SW 1271 (cell line): ENCODE measurements at places on chromosomes 11 and 22.

DNA sequence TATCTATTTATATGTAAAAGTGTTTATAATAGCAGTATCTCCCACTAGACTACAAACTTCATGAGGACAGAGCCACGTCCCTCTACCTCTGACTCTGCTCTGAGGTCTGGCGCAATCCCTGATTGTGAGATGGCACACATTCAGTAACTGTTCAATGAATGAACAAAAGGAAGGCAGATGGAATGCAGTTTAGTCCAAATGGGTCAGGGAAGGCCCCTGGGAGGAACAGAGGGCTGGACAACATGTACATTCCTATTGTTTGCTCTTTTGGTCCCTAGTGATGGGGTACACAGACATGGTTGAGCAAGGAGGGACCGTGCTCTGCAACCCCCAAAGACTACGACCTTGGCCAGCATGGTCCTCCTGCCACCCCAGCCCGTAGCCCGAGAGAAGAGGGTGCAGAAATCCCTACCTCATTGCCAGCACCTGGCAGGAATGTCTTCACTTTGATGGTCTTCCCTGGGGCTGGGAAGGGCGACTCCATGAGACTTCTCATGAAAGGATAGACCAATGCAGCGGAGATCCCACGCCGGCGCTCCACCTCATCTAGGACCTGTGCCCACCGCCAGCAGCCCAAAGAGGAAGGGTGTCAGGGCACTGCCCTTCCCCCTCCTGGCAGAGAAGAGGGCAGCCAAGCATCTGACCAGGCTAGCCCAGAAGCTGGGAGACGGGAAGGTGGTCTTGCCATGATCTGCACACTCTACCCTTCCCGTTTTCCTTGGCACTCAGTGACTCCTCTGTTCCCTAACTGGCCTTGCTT is 24.3 kb downstream of the RPL27A start:
- DNase-seq = no peak

- DNase-seq = no peak
Measured at GRCh38 chr11:12792018-12792417, 117.8 kb downstream of the TEAD1 start.

- no peak for DNase-seq
Measured at GRCh38 chr11:103528596-103528995, 419.4 kb downstream of the DYNC2H1 start.

DNA sequence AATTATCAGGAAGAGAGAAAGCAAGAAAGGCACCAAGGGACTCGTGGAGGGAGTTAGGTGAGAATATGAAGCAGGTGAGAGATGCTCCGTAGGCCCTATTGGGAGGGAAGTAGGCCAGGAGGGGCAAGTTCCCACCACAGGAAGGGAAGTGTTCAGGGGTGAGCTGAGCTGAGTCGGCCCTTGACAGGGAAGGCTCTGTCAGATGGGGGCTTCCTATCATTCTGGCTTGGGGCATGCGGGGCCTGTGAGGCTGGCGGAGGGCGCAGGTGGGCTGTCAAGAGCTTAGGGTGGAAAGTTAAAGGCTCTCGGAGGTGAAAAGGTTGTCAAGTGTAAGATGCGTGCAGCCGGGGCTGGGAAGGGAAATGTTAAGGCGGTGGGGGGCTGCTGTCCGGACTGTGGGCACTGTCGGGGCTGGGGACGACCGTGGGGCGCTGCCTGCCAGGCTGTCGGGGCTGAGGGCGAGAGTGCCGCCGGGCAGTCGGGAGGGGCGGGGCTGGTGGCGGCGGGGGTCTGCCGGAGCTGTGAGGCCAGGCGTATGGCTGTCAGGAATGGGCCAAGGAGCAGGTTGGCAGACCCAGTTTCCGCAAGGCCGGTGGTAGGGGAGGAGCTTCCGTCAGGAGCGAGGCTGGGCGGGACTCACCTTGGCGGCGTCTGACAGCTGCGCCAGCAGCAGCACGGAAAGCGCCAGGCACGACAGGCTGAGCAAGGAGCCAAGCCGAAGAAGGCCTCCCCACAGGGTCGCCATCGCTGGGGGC is 496 bp downstream of the TMEM9B start:
- peak; percentile 42 for DNase-seq

GRCh38 chr22:41078931-41079330 is 13.5 kb upstream of the EP300 start:
- no peak for DNase-seq

- DNase-seq = no peak
Measured at GRCh38 chr11:5846701-5847100, 5.0 kb upstream of the OR52E6 start.

- no peak for DNase-seq
Measured at GRCh38 chr11:74559110-74559933, 33.1 kb upstream of the POLD3 start.

DNA sequence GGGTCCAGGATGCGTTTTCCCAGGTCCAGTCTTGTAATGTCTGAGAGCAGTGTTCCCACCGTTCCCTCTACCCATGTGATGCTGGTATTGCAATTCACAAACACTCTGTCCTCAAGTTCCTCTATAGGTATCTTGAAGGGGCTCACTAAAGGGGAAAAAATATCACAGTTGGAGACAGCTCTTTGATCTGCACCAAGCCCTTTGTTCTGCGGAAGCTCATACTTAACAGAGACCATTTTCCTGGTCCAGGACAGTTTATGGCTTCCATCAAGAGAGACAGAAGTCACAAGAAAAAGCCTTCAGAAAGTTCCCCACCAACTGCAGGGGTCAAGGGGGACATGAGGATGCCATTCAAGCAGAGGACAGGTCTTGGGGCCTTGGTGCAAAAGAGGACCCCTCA is 2.1 kb downstream of the CD3D start:
- no peak for DNase-seq

DNA sequence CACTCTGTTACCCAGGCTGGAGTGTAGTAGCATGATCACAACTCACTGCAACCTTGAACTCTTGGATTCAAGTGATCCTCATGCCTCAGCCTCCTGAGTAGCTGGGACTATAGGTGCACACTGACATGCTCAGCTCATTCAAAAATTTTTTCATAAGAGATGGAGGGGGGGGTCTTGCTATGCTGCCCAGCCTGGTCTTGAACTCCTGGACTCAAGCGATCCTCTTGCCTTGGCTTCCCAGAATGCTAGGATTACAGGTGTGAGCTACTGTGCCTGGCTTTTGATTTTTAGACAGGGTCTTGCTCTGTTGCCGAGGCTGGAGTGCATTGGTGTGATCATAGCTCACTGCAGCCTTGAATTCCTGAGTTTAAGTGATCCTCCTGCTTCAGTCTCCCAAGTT is 14.0 kb downstream of the PRAME start:
- DNase-seq = no peak

DNA sequence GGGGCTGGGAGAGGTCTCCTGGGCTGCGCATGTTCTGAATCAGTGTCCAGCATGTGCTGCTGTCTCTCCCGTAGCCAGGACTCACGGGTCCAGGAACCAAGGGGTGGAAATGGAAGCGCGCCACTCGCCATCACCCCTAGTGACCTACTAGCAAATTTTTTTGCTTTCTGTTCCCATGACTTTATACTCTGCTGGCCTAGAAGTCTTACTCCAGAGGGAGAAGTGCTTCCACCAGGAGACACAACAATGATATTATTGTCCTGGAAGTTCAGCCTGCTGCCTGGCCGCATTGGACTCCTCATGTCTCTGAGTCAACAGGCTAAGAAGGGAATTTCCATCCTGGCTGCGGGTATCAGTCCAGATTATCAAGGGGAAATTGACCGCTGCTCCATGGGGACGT is 729.7 kb downstream of the BRD1 start:
- no peak for DNase-seq

- DNase-seq = no peak
Measured at GRCh38 chr22:29339381-29340235, 24.1 kb upstream of the RASL10A start.

DNA sequence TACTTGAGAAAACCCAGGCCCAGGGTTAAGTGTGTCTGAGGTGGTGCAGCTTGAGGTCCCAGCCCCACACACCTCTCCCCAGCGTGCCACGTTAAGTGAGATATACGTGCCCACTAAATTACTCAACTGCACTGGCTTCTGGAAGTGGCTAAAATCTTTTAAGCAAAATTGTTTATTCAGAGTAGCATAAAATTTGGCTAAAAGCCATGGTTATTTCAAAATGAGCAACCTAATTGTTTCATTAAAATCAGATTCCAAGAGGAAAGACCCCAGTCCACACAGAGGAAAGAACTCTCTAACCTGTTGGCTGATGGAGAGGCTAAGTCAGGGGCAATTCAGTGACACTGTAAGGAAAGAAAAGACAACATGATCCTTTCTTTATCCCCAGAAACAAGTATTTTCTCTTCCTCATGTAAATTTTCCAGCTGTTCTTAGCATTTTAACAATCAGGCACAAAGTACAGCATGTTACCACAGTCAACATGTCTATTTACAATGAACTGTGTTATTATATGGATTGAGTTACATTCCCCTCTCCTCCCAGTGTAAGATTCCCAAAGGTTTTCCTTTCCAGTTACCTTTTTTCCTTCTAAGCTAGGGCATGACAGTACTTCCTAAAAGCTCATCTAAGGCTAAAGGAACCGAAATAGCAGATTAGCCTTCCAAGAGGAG is 26.6 kb downstream of the NUP50 start:
- no peak for DNase-seq

DNA sequence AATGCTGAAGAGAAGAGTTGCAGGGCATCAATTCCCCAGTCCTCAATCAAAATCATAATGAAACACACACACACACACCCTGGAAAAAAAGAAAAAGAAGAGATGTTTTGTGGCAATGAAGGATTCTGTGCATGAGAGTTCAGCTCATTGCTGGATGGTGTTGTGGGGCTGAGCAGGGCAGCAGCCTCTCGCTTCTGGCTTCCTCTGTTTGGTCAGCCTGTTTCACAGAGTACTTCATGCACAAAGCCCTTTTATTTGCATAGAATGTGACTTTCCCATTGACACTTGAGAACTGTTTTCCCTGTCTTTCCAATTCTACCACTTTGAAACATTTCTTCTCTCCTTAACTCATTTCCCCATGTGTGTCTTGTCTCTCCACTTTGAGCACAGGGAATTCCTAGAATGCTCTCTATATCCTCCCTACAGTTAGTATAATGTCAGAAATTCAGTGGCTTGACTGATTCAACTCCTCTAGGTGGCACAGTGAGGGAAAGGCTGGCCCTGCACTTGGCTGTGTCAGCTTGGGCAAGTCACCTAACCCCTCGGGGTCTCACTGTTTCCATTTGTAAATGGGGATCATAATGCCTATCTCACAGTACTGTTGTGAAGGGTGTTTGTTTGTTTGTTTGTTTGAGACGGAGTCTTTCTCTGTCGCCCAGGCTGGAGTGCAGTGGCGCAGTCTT is 25.4 kb upstream of the BSX start:
- DNase-seq = peak; percentile 6

DNA sequence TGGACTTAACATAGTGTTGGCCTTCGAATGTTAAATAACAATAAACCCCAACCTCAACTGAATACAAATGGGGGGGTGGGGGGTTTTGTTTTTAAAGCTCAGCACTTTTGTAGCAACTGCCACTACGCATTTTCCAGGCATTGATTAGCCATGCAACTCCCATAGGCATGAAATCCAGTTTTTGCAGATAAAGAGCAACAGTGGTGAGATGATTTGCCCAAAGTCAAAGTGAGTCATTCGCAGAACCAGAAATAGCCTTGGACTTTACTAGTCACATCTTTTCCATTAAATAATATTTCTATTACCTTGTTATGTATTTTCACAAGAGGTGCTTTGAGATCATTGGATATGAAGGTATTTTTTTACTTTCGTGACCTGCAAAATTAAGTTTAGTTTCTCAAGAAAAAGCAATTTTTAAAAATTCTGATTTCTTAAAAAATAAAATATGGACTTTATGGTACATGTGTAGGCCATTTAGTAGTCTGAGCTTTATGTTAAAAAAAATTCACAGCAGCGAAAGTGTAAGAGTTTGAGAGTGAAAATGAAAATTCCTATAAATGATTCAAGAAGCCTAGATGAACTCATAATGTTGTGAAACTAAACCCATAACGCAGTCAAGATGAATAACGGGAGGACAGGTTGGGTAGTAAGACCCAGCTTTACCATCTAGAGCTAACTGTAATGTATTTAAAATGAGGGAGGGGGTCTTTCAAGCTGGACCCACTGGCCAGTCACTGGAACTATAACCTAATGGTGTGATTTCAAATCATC is 1.9 kb upstream of the PHF21A start:
- DNase-seq = no peak

GRCh38 chr22:31995046-31995445 is 48.0 kb upstream of the SLC5A1 start:
- DNase-seq = no peak

DNA sequence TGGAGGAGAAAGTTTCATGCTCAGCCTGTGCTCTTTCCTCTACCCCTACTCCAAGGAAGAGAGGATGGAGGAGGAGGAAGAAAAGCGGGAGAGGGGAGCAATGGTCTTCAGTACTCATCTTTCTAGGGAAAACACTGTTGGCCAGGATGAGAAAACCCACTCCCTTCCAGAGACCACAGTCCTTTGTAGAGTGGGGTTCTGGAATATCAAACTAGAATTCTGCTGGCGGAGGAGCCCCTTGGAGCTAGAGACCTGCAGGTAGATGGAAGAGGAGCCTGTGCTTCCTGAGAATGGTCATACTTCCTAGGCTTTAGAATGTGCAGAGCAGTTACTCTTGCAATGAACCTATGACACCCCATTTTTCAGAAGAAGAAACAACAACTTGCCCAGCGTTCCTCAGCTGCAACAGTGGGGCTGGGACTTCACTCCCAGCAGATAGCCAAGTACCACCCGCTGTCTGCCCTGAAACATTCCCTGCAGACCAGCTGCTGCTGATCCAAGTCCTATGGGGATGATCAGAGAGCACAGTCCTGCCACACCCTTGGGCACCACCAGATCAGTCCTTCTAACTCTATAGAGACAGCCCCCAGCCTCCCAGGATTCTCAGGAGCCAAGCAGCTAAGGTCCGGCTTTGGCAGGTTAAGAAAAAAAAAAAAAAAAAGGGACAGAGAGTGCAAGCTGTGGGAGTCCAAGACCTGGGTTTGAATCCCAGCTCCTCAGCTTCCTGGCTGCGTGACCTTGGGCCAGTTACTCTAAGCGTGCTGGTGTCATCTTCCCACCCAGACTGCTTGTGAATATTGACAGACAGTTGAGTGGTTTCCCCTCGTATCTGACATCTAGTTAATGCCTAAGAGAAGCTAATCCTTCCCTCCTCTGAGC is 664 bp downstream of the PTGDR2 start:
- DNase-seq = no peak

GRCh38 chr22:37267135-37267587 is 15.1 kb upstream of the CYTH4 start:
- DNase-seq = no peak

GRCh38 chr22:25823276-25823675 is 81.3 kb downstream of the MYO18B start:
- DNase-seq = no peak

GRCh38 chr11:40602866-40603552 is 856.4 kb downstream of the LRRC4C start:
- DNase-seq = no peak

- DNase-seq = no peak
Measured at GRCh38 chr11:61027141-61027840, 55.8 kb downstream of the CD6 start.

DNA sequence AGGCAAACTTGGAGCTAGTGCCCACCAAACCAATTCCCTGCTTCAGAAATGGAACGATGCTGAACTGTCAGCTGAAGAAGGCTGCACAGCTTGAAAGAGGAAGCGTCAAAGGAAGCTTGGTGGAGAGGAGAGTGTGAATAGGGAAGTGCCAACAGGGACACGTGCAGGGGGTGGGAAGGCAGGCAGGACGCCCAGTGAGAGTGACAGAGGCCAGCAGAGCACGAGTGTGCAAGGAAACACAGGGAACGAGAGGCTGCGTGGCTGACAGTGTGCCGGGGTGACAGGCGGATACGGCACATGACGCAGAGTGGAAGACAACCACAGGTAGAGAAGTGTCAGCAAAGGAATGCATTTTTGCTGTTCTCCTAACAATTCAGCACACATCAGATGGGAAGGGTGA is 196.4 kb downstream of the LARGE1 start:
- DNase-seq = no peak

- DNase-seq = no peak
Measured at GRCh38 chr22:28474330-28474729, 205.3 kb downstream of the TTC28 start.
